ENCODE measurements at places on chromosomes 5 and 9.

DNA sequence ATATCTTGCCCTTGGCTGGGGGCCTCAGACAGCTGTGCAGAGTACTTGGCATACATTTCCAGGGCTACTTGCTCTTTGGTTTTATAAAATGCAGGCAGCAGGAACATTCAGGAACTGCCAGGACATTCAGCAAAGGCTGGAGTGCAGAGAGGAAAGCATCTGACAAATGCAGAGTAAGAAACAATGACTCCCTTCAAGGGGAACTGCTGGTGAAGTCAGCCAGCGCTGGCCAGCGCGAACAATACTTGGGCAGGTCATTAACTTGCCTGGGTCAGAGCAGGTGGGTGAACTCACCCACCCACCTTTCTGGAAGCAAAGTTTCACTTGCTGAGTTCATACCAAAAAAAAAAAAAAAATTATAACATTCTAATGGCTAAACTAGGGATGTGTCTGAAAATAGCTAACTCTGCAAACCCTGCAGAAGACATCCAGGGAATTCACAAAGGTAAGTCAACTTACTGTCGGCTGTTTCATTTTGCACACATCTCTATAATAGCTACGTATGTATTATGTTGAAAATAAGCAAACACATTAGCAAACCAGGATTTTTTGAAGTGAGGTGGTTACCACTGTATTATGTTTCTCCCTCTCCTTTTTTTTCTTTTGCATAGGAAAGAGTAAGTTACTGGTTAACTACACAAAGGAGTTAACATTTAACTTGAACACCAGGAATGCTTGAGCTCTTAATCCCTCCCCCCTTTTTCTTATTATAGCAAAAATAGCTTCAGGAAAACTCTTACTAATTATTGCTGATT, 152.2 kb downstream of the GLIS3 start:
- no peak for DNase-seq

DNA sequence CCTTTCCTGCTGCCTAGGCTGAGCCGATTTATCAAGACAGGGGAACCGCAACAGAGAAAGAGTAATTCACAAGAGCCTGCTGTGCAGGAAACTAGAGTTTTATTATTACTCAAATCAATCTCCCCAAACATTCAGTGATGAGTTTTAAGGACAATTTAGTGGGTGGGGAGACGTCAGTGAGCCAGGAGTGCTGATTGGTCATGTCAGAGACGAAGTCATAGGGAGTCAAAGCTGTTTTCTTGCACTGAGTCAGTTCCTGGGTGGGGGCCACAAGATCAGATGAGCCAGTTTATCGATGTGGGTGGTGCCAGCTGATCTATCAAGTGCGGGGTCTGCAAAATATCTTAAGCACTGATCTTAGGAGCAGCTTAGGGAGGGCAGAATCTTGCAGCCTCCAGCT, 19.0 kb downstream of the SNX24 start:
- no peak for DNase-seq

GRCh38 chr9:16924311-16924915, 53.9 kb upstream of the BNC2 start:
- no peak for DNase-seq

DNA sequence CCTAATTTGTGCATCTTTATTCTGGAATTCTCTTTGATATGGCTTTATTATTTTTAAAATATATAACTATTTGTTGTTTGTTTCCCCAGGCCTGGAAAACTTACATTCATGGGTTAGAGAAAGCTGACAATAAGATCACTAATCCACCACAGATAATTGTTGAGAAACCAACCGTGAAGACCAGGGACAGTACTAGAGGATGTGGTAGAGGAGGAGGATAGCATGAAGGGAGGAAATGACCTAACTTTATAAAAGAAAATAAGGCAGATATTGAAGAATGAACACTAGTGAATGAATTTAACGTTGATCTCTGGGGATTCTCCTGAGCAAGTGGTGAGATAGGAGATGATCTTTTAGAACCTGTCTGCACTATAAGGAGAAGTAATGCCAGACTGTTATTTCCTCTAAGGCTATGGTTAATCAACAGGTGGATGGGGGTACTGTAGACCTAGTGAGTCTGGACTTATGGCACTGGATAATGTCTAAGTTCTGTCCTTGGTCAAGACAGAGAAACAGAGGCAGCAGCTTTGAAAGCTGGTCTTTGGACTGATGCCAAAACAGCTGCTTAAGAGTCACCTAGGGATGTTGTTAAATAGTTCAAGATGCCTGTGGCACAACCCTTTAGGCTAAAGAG, 52.4 kb downstream of the NREP start:
- no peak for DNase-seq

DNA sequence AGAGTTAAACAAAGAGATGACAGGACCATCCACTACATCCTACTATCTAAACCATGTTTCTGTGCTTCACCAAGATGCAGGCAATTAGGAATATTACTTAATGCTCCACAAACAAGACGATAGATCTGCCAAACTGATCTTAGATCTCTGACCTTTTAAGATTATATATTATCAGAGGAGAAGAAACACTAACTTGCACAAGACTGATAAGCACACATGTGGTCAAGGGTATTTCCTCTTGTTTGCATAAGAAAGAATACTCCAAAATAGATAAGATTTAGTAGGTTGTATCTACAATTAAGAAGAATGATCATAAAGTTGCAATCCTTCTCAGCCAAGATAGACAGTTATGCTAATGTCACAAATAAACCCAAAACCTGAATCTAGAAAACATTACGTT, 601.0 kb upstream of the ACO1 start:
- no peak for DNase-seq

- DNase-seq: no peak
Observed at GRCh38 chr5:6475626-6476312, 27.1 kb downstream of the UBE2QL1 start.
